ENCODE measurements at places on chromosomes 5 and 9.

DNA sequence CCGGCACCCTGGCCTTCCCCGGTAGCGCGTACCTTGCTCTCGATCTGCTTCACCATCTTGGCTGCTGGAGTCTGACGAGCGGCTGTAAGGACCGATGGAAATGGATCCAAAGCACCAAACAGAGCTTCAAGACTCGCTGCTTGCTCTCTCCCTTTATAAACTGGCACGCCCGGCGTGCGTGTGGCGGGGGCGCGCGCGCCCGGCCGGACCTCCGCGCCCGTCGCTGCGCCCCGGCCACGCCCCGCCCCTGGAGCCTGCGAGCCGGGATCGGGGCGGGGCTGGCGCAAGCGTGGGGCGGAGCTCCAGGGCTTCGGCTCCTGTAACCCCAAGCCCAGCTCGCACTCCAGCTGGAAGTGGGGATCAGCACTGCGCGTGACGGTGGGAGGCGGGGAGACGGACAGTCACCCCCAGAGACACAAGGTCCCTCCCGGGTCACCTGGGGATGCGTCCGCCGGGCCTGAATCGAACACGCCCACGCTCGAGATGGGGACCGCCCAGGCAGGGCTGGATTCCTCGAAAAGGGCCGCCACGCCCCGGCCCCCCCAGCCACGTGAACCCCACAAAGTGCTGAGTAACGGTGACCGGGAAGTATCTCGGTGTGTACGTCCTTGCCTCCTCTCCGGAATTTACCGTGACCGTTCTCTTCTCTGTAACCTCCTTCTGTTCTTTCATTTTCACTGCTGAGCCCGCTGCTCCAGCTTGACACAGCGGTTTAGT lies at the start of gene TXN:
Gene TXN, minus strand, starts transcription at position 128 of the 717 bp plus-strand sequence. Its CDS starts 72 bp downstream, at position 56.
- peak; percentile 90 for DNase-seq

- no peak for DNase-seq
Observed at GRCh38 chr9:101037430-101037829, 8.9 kb downstream of the PLPPR1 start.

DNA sequence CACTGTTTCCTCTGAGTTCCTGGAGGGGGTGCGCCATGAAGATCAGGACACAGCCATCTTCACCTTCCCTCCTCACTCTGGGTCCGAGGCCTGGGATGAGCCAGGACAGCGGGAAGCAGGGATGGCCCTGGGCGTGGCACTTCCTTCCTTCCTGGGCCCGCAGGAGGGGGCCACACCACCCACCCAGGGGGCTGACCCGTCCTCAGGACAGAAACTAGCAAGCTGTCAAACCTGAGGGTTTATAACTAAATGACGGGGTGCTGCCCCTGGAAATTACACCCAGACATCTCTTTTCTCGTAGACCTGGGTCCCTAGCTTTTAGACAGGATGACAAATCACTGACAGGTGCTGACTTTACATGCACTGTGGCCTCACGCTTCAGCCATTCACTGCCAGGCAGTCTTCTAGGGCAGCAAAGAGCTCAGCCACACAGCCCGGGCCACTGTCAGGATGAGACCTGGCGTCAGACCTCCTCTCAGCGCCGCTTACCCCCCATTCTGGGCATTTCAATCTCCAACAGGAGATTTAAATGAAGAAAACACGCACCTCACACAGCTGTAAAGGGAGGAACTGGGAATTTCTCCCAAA lies 8.1 kb downstream of the FCN2 start:
- DNase-seq, result no peak

DNA sequence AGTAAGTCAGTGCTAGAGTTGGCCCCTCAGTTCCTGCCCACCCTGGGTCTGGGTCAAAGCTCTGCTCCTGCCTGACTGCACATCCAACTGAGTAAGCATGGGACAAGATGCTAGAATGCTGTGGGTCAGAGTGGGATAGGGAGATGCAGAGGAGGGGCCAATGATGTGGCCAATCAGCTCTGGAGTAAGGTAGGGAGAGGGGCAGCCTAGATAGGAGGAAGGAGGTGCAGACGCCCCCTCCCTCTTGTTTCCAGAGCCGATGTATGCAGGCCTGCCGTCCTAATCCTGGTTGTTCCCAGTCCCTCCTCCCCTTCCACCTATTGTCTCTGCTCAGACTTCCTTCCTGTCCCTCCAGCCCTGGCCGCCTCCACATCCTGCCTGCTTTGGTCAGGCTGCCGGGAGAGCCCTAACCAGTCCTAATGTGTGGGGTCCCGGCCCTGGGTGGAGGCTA lies 1.3 kb downstream of the ARAP3 start:
- no peak for DNase-seq

DNA sequence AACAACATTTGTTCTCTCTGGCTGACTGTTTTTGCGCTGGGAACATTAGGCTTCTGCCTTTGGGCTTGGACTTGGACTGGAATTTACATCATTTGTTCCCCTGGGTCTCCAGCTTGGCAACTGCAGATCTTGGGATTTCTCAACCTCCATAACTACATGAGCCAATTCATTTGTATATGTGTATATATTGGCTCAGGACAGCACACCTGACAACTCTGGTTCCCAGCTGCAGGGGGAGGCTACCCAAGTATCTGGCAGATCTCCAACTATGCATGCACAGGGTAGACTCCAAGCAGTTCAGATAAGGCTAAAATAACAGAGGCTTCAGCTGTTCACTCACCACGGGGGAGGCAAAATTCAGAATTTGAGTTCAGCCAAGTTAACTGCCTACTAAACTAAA lies 31.6 kb upstream of the F2RL1 start:
- DNase-seq, result peak; percentile 53

DNA sequence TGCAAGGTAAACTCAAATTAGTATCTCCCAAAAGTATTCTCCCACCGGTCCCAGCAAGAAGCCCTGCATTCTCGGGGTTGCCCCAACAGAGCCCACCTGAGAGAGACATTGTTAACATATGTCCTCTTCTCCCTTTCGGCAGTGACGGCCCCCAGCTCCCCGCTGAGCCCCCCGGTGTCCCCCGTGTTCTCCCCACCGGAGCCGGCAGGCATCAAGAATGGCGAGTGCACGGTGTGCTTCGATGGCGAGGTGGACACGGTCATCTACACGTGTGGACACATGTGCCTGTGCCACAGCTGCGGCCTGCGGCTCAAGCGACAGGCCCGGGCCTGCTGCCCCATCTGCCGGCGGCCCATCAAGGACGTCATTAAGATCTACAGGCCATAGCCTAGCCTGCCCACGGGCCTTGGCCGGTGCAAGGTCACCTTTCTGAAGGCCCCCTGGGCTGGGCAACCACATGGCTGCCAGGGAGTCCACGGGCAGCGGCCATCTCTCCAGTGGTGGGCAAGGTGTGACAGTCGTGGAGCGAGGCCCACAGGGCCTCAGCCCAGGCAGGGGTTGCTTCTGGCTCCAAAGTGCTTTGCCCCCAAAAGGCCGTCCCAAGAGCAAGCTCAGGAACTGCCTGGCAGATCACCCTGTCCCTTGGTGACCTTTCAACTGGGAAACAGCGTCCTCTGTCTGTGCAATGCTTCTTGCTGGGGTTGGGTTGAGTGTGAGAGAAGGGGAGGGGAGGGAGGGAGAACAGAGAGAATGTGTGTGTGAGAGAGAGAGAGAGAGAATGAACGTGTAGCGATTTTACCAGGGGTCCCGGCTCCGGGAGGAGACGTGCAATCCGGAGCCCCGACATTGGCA lies 45.7 kb downstream of the NEURL1B start:
- DNase-seq, result no peak

GRCh38 chr5:139076111-139076510 lies 122.1 kb downstream of the SIL1 start:
- DNase-seq, result no peak

- no peak for DNase-seq
Observed at GRCh38 chr5:99059685-99060084, 130.9 kb upstream of the CHD1 start.

GRCh38 chr5:38471709-38472108 lies 84.7 kb downstream of the LIFR start:
- no peak for DNase-seq

- DNase-seq, result no peak
Observed at GRCh38 chr9:86924206-86924605, 23.1 kb downstream of the GAS1 start.

DNA sequence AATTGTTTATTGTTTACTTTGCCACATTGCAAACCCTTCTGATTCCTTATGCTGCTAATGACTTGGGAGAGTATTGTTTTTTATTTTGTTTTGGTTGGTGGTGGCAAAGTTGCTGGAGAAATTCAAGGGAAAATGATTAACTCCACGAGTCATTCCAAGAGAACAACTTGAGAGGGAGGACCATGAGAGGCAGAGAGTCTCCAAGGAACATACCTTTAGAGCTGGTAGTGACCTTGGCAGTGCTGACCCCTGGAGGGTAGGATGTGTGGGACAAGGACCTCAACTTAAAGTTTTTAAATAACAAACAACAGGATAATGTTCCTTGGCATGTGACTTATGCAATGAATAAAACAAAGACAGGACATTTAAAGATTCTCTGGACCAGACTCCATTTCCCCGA lies 139.7 kb downstream of the LRRC70 start:
- no peak for DNase-seq

Measured in Caco-2 (cell line).